ENCODE measurements at places on chromosomes 7 and 10.

- DNase-seq = no peak
Observed at GRCh38 chr7:151864081-151864480, 12.8 kb downstream of the PRKAG2 start.

- no peak for DNase-seq
Observed at GRCh38 chr7:78588393-78588792, 789.8 kb downstream of the PHTF2 start.

- DNase-seq = no peak
Observed at GRCh38 chr7:99196536-99197258, 11.2 kb downstream of the KPNA7 start.

GRCh38 chr7:64599359-64599758 lies 36.5 kb upstream of the ZNF680 start:
- no peak for DNase-seq

DNA sequence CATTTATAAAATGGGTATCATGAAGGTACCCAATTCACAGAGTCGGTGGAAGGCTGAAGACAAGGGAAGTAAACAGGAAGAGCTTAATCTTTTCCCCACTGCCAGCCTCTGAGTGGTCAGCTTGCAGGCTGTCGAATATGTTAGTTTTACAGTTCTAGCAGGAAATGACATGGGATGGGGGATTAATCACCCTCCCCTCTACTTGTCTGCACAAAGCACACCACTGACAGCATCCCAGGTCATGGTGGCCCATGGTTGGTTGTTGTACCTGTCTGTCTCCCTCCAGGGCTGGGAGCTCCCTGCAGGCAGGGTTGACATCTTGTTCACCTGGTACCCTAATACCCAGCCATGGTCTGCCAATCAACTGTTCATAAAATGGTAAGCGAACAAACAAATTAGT lies 55.6 kb downstream of the GRB10 start:
- DNase-seq = no peak

DNA sequence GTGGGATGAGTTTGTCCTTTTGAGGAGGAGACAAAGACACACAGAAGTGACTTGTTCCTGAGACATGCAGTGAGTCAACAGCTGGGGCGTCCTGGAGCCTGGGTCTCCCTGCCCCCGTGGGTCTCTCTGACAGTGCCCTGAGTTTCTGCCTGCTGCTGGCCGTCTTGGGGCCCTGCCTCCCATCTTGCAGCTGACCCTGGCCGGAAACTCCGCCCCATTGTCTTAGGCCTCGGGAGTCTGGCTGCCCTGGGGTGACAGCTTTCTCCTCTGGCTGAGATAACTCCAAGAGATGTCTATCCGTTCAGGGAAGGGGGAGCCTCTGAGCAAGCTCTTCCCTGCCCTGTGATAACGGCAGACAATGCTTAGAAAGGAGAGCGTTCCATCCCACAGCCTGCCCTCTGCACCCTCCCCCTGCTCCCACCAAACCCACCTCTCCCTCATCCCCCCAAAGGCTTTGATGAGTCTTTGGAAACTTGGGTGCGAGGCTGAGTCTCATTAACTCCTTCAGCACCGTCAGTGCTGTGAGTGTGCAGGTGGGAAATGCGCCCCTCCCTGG lies 69.5 kb upstream of the PODXL start:
- DNase-seq = no peak

DNA sequence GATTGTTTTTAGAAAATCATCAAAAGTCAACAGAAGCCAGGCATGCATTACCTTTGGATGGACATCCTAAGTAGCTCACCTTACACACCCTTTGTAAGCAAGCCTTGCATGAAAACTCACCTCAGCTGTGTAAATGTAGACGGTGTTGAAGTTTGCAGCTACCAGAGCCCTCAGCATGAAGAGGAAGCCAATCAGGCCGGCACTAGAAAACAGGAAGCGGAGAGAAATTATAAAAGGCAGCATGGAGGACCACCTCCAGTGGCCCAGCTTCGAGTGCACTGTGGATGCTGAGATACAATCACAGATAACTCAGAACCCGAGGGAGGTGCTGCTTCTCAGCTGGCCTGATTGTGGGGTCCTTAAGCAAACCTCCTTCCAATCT lies 75.3 kb downstream of the SVOPL start:
- no peak for DNase-seq

DNA sequence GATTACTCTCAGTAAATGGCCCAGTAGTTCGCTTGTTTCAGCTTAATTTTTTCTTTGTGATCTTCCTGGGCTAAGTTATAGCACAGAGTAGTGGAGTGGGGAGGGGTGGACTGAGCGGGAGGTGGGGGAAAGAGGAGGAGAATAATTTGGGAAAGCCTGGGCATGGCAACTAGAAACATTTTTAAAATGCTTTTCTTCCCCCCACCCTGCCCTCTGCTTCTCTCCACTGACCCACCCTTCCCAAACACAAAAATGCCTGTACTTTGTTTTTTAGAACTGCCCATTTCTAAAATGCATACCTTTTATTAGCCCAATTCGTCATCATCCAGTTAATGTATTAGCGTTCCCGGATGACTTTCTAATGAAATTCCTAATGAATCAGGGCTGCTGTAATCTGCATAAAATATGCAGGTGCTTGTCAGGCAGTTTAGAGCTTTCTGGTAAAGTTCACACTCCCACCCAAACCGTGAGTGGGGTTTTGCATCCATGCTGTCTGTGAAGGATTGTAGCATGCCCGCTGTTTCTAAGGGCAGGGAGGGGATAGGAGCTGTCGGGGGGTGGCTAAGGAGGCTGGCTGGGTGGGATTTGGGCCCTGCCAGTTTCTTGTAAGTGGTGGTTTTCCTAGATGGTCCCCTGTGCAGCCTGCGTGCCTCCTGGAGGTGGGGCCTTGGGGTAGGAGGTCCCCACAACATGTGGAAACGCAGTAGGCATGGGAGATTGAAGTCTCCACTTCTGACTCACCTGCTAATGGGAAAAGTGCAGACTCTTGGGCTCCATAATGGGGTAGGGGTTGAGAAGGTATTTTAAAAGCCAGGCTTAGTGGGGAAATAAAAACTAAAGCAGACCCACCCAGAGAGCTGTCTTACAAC lies 190.3 kb downstream of the TCF7L2 start:
- no peak for DNase-seq

GRCh38 chr10:97509120-97509680 lies 10.5 kb downstream of the UBTD1 start:
- DNase-seq = no peak

DNA sequence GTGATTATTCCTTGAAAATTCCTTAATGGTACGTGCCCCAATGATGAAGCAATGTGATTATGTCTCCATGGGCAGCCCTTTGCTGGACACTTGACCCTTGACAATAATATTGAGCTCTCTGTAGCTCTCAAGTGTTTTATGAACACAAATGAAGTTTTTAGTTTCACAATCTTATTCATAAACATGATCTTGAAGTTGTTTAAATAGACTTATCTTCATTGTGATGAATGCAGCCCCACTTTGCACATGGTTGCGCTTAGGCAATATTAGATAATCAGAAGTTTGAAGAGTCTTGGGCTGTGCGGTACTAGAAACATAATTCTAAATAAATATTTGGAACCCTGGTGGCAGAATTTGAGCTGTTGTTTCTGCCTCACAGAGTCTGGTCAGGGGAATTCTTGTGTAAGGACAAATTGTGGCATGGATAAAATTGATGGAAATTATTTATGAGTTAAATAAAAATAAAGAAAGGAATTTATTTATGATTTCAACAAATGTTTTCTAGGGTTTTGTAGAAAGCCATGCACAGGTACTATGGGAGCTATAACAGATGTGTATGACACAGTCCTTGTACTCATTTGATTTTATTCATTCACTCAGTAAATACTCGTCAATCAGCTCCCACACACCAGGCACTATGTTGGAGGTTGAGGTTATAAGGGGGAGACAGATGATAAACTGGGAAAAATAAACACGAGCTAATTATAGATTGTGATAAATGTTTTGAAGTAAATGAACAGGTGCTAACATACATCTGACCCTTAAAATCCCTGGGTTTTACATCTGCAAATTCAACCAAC lies 217.9 kb downstream of the GALNT17 start:
- DNase-seq = no peak

DNA sequence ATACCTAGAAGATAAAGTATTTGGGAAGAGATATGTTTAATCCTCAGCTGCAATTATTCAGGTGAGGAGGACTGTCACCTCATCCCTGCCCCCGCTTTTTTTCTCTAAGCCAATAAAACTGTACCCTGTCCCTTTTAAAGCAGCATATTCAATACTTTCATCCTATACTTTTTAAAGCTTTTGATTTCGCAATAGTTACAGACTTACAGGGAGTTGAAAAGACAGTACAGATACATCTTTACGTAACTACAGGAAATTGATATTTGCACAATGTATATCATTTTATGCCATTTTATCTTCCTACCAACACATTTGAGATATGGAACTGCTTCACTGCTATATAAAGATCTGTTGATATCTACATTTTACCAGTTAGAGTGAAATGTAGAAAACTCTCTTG lies 47.6 kb downstream of the STK17A start:
- DNase-seq = no peak

DNA sequence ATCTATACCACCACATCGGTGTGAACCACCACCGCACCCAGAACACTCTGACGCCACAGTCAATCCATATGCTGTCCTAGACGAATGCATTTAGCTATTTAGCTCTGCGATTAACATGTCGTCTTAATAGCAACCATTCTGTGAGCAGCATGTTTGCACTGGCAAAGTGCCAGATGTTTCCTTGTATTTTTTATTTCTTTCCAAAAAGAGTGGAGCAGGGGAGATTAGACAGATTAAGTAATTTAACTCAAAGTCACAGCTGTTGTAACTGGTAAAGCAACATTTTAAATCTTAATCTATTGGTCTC lies 57.0 kb upstream of the ARL4A start:
- no peak for DNase-seq
